Neural progenitor cell (in vitro differentiated cells): ENCODE measurements at places on chromosomes 1 and 21.
A peak's percentile ranks its signal among the peaks of the same experiment; 100 is the strongest.

GRCh38 chr1:62716397-62716796 is 28.2 kb upstream of the DOCK7 start:
- DNase-seq = no peak

- DNase-seq = peak; percentile 78
Observed at GRCh38 chr1:209150114-209150513, 433.4 kb upstream of the CAMK1G start.

- DNase-seq = no peak
Observed at GRCh38 chr1:46030074-46030870, 102.2 kb downstream of the PIK3R3 start.

GRCh38 chr1:174239541-174239940 is 80.2 kb downstream of the RABGAP1L start:
- no peak for DNase-seq
